Right forelimb (tissue), 1 donor: ENCODE measurements at places on chromosomes 1 and 21.

GRCh38 chr1:23019863-23020625 is 776 bp downstream of the KDM1A start:
- DNase-seq = peak; percentile 65

- no peak for DNase-seq
Measured at GRCh38 chr1:49824261-49824660, 199.5 kb downstream of the AGBL4 start.

DNA sequence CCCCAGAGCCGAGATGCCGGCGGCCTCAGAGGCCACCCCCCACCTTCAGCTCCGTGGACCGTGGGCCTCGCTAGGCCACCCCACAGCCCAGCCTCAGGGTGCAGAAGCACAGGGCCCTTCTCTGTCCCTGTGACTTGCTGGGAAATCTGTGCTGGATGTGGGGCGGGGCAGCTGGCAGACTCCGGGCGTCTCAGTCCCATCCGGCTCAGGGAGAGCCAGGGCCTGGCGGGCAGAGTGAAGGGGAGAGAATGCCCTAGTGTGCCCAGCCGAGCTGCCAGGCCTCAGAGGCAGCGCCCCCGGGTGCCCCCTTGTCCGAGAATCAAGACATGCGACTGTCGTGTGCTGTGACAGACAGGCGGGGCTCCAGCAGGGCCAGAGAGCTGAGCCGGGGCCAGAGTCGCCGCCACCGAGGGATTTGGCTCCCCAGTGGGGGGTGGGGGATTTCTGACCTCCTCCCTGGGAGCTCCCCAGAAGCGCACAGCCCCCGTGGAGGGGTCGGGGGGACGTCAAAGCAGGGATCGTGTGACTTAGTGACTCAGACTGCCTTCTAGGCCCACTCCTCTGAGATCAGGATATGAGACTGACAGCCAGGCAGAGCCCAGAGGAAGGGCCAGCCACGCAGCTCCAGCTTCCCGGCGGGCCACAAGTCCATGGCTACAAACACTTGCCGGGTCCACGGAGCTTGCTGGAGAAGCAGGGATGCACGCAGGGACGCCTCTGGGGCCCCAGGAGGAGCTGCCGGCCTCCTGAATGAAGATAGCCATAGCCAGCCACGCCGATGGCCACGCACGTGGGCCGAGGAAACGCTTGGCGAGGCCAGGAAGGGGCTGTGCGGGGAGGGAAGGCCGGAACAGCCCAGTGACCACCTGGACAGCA is 11.9 kb downstream of the COL6A1 start:
- DNase-seq = peak; percentile 34

GRCh38 chr1:56571448-56571847 is 7.9 kb downstream of the PLPP3 start:
- no peak for DNase-seq

DNA sequence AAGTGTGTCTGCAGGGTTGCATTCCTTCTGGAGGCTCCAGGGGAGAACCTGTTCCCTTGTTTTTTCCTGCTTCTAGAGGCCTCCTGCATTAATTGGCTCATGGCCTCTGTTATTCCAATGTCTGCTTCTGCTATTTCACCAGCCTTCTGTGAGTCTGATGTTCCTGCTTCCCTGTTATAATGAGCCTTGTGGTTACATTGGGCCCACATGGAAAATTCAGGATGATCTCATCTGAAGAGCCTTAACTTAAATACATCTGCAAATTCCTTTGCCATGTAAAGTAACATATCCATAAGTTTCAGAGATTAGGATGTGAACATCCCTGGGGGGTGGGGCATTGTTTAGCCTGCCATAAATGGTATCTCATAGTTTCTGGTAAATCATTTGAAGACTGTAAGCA is 181.1 kb downstream of the RWDD3 start:
- DNase-seq = no peak

- DNase-seq = no peak
Measured at GRCh38 chr1:218575856-218576255, 230.7 kb downstream of the TGFB2 start.

DNA sequence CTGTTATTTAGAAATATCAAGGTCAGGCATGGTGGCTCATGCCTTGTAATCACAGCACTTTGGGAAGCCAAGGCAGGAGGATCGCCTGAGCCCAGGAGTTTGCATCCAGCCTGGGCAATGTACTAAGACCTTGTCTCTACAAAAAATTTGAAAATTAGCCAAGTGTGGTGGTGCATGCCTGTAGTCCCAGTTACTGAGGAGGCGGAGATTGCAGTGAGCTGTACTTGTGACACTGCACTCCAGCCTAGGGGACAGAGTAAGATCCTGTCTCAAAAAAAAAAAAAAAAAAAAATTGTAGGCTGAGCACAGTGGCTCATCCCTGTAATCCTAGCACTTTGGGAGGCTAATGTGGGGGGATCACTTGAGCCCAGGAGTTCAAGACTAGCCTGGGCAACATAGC is 45.3 kb downstream of the PIK3CD start:
- DNase-seq = no peak

DNA sequence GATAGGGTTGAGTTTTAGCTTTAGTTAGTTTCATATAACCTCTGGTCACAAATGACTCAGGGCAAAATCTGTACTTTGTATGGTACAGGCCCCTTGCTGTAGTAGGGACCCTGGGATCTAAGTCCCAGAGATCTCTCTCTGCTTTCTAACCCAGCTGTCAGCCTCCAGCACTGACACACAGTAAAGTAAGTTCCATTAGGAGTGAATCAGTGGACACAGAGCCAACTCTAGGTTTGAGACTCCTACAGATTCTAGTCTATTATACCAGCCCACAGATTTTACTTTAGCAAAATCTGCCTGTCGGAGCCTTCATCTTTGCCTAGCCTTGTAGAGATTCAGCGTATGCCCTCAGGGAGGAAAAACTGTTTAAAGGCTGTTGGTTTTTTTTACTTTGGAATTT is 52.5 kb downstream of the ANGPTL1 start:
- DNase-seq = no peak

GRCh38 chr1:110004583-110004982 is 20.0 kb downstream of the AHCYL1 start:
- DNase-seq = no peak

DNA sequence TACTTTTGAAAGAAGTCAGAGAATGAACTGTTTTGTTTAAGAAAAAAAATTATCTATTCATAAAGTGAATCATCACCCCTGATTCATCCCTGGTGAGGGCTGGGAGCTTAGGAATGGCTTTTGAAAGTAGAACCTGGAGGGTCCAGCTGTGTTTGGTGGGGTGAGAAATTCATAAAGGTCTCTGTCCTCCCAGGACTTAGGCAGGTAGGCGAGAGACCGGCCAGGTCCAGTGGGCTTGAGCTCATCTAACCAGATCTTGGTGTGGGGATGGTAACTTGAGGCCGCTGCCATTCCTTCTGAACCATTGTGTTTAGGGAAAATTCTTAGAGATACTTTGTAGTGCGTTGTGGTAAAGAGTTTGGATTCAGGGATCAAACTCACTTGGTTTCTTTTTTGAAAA is 156.8 kb upstream of the TNR start:
- DNase-seq = no peak

DNA sequence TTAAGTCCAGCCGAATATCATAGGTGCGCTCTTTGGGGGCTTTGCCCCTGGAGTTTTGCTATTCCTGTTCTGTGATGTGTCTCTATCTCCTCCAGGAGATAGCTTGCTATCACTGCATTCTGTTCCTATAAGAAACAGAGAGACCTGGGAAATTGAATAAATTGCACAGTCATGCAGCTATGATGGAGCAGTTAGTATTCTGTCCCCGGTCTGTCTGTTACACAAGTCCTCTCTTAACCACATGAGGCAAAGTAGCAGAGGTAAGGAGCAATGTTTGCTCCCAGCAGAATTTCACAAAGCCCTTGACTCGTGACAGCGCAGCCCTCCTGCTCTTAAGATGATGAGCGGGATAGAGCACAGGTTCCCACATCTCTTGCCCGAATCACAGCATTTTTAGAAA is 63.9 kb upstream of the GRHL3 start:
- no peak for DNase-seq

DNA sequence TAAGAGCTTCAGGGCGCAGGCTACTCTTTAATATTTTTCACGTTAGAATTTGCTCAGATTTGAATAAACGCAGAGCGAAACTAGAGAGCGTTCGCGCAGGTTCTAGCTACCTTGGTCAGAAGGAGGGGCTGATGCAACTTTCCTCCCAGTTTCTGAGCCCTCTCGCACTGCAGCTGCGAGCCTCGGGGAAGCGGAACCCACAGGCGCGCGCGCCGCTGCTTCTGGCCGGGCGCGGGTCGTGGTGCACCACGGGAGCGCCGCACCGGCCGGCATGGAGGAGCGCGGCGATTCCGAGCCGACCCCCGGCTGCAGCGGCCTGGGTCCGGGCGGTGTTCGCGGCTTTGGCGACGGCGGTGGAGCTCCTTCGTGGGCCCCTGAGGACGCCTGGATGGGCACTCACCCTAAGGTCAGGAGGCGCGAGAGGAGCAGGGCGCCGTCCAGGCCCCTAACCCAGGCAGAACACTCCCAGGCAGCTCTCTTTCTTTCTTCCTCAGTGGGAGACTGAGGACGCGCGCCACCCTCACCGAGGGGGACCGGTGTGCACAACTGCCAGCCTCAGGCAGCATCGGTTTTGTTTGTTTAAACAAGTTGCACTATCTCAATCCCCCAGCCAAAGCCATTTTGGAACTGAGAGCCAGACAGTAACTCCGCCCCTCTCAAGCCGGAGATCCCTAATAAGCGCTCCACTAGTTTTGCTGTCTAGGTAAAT is at the start of gene TSEN15:
TSS of gene TSEN15 (plus strand) at position 246 of the 709 bp plus-strand sequence. CDS start at position 272, 26 bp downstream.
- DNase-seq = peak; percentile 87

DNA sequence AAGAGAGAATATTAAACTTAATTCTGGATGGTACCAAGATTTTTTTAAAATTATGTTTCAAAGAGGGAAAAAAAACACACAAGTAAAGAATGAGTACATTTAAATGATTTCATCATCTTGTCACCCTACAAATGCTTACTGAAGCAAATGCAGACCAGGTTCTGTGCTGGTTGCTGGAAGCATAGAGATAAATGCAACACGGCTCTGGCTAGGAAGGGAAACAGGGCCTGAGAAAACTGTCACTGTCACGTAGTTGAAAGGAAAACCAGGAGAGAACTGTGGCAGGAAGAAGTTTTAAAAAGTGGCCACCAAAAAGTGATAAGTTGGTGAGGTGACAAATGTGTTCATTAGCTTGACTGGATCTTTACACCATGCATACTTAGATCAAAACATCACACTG is 336.9 kb upstream of the NFIA start:
- no peak for DNase-seq

- no peak for DNase-seq
Measured at GRCh38 chr1:28773105-28773504, 36.4 kb downstream of the YTHDF2 start.

DNA sequence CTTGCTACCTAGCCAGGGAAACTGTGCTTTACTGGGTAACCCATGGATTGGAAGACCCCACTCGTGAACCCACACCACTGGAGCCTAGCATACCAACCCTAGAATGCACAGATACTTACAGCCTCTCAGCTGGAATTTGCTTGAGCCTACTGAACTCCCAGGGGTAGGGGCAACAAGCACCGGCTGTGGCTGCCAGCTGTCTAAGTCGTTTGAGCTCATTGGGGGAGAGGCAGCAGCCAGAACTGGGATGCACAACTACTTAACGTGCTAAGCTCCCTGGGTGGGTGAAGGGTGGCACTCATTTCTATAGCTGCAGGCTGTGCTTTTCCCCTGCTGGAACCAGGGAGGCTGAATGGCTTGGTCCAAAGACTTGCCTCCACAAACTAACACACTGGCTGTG is 212.4 kb downstream of the ZNF648 start:
- no peak for DNase-seq

- DNase-seq = no peak
Measured at GRCh38 chr1:54681358-54681757, 34.3 kb upstream of the TTC4 start.

GRCh38 chr1:152907686-152908601 is at the start of gene IVL:
IVL (plus strand) TSS chr1:152908546; CDS start chr1:152909798, 1,252 bp downstream.
- DNase-seq = no peak

DNA sequence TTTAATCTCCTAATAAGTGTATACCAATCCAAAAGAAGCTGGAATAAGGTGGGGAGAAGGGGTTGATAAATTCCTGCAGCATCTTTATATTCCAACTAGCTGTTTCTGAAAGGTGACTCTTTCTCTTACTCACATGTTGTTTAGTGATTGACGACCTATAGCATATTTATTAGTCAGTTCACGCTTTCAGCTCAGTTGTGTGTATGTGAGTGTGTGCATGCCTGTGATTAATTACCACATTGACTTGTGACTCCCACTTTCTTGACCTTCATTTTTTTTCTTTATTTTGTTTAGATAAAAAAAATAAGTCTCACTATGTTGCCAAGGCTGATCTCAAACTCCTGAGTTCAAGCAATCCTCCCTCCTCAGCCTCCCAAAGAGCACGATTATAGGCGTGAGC is 44.4 kb downstream of the ATP2B4 start:
- DNase-seq = no peak

DNA sequence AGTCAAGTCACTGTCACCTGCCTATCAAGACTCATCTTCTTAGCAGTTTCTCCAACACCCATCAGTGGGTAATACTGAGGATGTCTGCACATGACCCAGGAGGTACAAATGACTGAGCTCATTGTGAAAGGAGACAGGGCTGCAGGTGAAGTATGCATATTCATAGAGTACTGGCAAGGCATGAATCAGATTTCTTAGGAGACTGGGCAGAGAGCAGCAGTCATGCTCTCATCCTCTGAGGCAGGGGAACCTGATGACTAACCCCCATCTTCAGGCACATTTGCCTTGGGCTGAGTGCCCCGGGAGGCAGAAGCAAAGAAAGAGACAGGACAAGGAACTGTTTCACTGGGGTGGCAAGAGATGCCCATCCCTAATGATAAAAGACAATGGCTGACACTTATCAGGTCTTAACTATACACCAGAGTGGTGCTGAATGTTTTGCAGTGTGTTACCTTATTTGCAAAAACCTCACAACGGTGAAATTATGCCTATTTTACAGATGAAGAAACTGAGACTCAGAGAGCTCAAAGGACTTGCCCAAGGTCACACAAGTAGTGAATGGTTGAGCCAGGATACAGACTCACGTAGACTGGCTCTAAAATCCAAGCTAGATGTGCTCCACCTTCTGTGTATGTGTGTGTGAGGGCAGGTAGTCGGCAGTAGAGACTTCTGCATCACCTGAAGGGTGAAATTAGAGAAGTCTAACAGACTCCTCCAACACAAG is 9.2 kb upstream of the GRHL3 start:
- DNase-seq = no peak

DNA sequence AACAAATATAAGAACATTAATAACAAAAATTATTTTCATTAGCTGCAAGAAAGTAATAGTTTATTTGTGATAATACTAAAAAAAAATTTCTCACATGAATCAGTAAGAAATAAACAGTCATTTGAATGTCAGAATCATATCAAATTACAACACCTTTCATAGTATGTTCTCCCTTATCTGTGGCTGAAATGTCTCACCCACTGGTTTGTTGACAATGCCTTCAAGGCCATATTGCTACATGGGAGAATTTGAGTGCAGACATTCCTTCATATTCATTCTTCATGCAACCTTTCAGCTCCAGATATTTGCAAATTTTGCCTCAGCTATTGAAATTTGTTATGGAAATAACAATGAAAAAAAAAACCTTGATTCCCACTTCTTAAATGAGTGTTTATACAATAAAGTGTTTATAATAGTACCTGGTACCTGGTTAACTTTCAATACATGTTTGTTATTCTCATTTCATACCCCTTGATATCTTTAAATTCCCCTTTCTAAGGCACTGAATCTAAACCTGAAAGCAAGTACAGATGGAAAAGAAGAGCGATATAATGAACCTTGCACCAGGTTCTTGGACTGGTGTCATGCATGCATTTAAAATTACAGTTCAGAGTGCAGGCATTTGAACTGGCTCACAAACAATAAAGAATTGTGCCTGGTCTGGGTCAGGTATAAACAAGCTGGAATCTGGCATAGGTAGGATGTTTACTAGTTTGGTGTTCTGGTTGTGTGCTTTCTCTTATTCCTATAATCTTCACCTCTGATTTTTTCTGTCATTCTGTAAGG is 242.2 kb upstream of the ADGRL2 start:
- DNase-seq = no peak

- DNase-seq = no peak
Measured at GRCh38 chr1:5892329-5892728, 99.9 kb downstream of the NPHP4 start.
